Vagina (tissue), 2 donors: ENCODE measurements at places on chromosomes 1 and 21. TPM values are rescaled to one million over a fixed set of nuclear protein-coding genes. Genes with fewer than 3 reads are reported as not detected.

Gene PLEKHA6
- total RNA-seq = 15.0 TPM

- H3K4me3 ChIP-seq = no peak overlapping the region
- peaks cover 39% of the 10 kb centered on the region for H3K4me1 ChIP-seq
- peak; percentile 49 for DNase-seq
Measured at GRCh38 chr21:37259426-37259825, 7.7 kb downstream of the VPS26C start.

- no peak for DNase-seq
- H3K27ac ChIP-seq = no peak overlapping the region
- no peak overlapping the region for H3K4me3 ChIP-seq
- no peaks in the 10 kb centered on the region for H3K4me1 ChIP-seq
- H3K36me3 ChIP-seq = no peaks in the 10 kb centered on the region
Measured at GRCh38 chr1:69982992-69983391, 222.4 kb downstream of the LRRC40 start.

DNA sequence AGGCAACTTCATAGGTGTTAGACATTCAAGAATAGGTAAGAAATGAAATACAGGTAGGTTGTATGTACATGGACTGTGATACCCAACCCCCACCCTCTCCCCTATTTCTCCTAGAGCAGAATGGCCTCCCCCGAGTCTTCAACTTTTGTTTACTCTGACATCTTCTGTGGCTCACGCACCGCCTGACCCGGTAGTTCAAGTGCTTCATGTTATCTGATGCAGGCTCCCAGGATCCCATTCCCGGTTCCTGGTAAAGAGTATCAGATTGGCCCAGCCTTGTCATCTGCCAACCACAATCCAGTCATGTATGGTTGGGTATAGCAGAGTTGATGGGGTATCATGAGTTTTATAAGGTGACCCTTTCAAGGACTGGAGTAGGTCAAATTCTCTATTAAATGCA lies 9.1 kb downstream of the GNAI3 start:
- no peak for DNase-seq
- no peak overlapping the region for H3K4me3 ChIP-seq
- peaks cover 66% of the 10 kb centered on the region for H3K4me1 ChIP-seq
- H3K27ac ChIP-seq = no peak overlapping the region
- H3K36me3 ChIP-seq = no peaks in the 10 kb centered on the region

Gene DNAJC28
- total RNA-seq = 1.5 TPM

DNA sequence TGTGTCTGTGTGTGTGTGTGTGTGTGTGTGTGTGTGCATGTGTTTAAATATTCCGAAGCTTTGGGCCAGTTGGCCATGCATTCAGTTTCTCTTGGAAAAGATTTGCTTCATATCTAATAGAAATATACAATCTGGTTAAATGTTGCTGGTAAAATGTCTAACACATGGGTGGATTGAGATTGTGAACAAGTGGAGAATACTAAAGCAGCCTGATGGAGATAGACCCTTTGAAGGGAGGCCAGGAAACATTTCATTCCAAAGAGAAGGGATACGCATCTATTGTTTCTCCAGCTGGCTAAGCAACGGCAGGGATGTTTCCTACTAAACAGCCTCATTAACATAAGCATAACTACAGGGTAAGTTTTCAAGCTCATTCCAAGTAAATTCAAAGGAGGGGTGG lies 257.5 kb upstream of the PTBP2 start:
- H3K4me3 ChIP-seq = no peak overlapping the region
- no peaks in the 10 kb centered on the region for H3K4me1 ChIP-seq
- no peak overlapping the region for H3K27ac ChIP-seq
- DNase-seq = no peak

Gene WLS
- total RNA-seq = 68.0 TPM

GRCh38 chr1:234541286-234541975 lies 62.5 kb upstream of the TARBP1 start:
- peak overlapping the region; percentile 98 for H3K27ac ChIP-seq
- no peaks in the 10 kb centered on the region for H3K36me3 ChIP-seq
- H3K4me1 ChIP-seq = peaks cover 87% of the 10 kb centered on the region
- no peak for DNase-seq
- no peak overlapping the region for H3K4me3 ChIP-seq

GRCh38 chr1:2368053-2368744 lies 23.2 kb downstream of the MORN1 start:
- H3K36me3 ChIP-seq = no peaks in the 10 kb centered on the region
- H3K27me3 ChIP-seq = no peaks in the 10 kb centered on the region
- no peaks in the 10 kb centered on the region for H3K4me1 ChIP-seq

GRCh38 chr1:32984455-32985171 lies 20.0 kb upstream of the RNF19B start:
- no peak overlapping the region for H3K27ac ChIP-seq
- H3K27me3 ChIP-seq = no peaks in the 10 kb centered on the region
- no peak overlapping the region for H3K4me3 ChIP-seq
- peaks cover 39% of the 10 kb centered on the region for H3K4me1 ChIP-seq
- DNase-seq = no peak

Gene UAP1
- total RNA-seq = 118 TPM

DNA sequence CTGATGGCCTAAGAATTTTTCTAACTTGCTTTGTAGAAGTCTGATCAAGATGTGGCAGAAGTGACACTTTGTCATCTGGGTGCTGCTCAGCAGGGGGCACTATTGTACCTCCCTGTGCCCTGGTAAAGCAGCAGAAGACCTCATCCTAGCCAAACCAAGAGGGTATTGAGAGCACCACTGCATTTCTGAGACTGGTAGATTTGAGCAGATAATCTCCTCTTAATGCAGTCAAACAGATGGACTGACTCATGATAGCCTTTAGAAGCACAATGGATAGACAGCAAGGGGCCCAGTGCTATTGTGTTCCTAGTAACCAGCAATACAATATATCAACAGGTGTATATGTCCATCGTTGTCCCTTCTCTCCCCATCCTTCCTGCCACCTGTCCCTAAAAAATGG lies 5.7 kb downstream of the TPM3 start:
- no peak for DNase-seq
- no peaks in the 10 kb centered on the region for H3K27me3 ChIP-seq
- H3K4me1 ChIP-seq = peaks cover 9% of the 10 kb centered on the region
- no peak overlapping the region for H3K4me3 ChIP-seq

DNA sequence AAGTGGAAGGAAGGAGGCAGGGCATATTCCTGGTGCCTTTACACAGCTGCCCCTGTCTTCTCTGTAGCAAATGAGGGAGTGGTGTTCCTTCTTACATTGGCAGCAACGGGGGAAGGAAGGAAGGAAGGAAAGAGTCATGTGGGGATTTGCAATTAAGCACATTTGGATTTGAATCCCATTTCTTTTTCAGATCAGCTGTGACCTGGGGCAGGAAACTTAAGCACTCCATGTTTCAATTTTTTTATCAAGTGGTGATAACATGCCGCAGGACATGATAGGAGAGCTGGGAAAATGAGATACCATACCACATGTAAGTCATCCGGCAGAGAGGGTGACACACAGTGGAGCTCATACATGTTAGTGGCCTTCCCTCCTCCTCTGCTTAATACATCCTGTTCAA lies 186.8 kb downstream of the APP start:
- no peaks in the 10 kb centered on the region for H3K27me3 ChIP-seq
- DNase-seq = no peak
- H3K27ac ChIP-seq = no peak overlapping the region
- no peaks in the 10 kb centered on the region for H3K4me1 ChIP-seq
